ENCODE measurements at places on chromosomes 12 and 14.

- DNase-seq, result no peak
These were observed 89.7 kb downstream of the RFX4 start for GRCh38 chr12:106672314-106673025.

- DNase-seq, result no peak
These were observed 653.3 kb upstream of the MIS18BP1 start for GRCh38 chr14:45906257-45906656.

DNA sequence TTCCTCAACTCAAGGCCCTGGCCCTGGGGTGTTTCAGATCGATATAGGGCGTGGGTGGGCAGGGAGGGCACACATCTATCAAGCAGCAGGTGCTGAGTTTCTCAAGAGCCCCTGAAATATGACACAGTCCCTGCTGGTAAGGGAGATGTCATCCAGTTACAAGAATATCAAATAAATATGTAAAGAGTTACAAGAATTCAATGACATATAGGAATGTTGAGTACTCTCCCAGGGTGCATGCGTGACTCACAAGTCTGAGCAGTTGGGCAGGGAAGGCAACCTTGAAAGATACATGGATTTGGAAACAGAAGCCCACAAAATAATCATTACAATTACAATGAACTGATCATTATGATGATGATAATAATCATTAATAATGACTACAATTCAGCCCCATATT lies 35.2 kb downstream of the MVK start:
- DNase-seq, result no peak

DNA sequence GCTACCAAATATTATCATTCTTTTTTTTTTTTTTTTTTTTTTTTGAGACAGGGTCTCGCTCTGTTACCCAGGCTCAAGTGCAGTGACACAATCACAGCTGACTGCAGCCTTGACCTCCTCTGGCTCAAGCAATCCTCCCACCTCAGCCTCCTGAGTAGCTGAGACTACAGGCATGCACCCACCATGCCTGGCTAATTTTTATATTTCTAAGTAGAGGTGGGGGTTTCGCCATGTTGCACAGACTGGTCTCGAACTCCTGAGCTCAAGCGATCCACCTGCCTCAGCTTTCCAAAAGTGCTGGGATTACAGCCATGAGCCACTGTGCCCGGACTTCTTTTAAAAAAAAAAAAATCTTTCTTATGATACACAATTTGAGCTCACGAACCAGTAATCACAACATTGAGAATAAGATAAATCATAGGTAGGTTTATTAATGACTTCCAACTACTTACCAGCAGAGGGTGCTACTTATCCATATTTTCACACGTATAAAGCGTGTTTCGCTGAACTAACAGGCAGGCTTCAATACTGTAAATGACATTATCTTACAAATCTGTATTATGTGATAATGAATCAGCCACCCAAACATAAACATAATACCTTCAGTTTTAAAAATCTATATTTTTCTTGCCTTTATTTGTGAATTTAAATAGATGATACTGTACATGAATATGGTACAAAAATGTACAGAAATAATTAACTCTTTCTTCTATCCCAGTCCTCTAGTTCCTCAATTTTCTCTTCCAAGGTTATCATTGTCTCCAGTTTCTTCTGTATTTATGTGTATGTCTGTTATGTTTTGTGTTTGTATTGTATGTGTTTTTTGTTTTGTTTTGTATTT lies 42.5 kb upstream of the BCAT1 start:
- DNase-seq, result no peak

DNA sequence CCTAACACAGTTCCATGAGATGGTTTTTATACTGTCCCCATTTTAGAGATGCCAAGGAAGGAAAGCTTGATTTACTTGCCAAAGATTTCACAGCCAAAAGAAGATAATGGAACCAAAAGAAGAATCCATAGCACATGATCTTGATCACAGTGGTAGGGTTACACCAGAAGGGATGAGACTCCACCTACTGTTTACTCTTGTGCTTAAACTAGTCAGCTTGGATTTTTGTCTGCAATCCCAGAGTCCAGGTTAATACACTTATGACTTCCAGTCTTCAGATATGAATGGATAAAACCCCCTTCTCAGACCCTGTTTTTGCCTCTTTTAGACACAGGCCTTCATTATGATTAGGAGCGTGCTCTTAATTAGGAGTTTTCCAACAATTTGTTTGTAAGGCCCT lies 454.2 kb downstream of the AEBP2 start:
- no peak for DNase-seq

DNA sequence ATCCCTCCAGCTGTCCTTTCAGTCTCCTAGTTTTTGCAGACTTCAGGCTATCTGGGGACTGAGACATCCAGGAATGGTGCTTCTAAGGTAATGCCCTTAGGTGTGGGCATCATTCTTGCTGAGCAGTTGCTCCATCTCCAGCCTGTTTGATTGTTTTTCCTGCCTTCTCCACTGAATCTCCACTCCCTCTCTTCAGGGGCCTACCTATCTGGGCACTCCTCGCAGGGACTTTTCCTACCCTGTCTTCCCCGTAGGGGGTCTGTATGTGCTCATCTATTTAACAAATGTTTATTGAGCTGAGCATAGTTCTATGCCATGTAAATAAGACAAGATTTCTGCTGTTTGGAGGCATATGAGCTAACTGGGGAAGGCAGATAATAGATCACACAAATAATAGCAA lies 2.5 kb downstream of the FITM1 start:
- DNase-seq, result no peak

- no peak for DNase-seq
These were observed 31.5 kb downstream of the HEATR5A start for GRCh38 chr14:31388687-31389413.

DNA sequence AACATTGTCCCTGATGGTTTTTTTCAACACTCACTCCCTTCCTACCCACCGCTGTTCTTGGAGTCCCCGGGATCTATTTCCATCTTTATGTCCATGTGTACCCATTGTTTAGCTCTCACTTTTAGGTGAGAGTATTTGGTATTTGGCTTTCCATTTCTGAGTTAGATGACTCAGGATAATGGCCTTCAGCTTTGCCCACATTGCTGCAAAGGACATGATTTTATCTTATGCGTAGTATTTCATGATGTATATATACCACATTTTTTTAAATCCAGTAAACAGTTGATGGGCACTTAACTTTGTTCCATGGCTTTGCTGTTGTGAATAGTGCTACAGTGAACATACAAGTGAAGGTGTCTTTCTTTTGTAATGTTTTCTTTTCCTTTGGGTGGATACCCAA lies 123.5 kb upstream of the KITLG start:
- no peak for DNase-seq

GRCh38 chr12:51118706-51119105 lies 35.3 kb upstream of the CSRNP2 start:
- DNase-seq, result no peak

DNA sequence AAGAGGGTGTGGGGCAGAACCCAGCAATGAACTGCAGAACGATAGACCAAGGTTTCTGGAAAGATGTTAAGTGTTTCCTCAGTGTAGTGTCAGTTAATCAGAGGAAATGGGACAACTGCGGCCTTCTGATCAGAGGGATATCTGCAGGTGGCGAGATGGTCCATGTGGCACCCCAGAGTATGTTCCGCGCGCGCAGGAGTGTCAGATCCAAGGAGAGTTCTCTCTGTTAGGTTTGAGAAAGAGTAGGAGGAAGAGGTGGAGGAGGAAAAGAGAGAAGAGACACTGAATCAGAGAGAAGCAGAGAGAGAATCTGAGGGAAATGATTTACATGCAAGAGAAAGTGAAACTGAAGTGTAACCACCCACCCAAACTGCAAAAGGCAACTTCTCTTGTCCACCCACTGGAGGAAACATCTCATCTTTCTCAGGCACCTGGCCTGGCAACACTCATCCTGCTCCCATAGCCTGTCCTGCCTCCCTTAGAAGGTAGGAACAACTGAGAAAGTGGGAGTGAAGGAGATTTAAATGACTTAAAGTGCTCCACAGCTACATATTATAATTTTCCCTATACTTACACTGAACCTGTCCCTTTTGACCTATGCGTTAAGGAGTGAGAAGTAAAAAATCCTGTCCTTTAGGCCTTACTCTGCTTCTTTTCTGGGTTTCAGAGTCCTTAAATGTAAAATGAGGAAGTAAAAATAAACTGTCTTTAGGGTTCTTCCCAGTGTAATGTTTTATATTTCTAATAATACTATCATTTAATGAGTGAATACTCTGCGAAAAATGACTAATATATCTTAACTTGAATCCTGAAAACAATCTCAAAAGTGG lies 6.8 kb upstream of the TESPA1 start:
- no peak for DNase-seq

Measured in stimulated activated CD8-positive, alpha-beta memory T cell treated with anti-CD3 and anti-CD28 coated beads, Interleukin-4, amount 100 ng/mL, for 4 hours (primary cell).